ENCODE measurements at places on chromosomes 13 and 19. TPM values are rescaled to one million over a fixed set of nuclear protein-coding genes. Genes with fewer than 3 reads are reported as not detected.

The RFX2 gene
- 3.4 TPM for total RNA-seq

GRCh38 chr13:21362741-21363140 is 96.4 kb downstream of the ZDHHC20 start:
- DNase-seq, result no peak

DNA sequence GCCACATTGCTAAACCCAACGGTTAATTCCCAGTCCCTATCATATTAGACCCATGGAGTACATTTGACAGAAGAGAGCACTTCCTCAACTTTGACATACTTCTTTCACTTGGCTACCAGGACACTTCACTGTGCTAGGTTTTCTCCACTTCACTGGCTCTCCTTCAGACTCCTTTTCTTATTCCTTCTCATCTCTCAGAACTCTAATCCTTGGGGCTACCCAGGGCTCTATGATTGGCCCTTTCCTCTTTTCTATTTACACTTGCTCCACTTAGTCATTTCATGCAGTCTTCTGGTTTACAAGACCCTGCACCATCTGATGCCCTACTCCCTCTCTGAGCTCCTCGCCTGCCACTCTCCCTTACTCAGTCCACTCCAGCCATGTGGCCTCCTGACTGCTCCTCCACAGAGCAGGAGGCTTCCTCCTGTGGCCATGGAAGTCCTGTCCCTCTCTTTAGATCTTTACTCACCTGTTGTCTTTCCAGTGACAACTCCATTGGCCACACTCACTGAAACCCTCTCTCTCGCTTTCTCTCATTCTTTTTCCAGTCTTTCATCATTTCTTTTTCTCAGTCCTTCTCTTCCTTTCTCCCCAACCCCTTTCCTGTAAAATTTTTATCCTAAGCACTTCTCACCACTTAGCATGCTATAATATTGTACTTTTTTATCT is 90.4 kb downstream of the TBC1D4 start:
- DNase-seq, result no peak

GRCh38 chr19:30361721-30362120 is 10.5 kb upstream of the ZNF536 start:
- DNase-seq, result no peak

DNA sequence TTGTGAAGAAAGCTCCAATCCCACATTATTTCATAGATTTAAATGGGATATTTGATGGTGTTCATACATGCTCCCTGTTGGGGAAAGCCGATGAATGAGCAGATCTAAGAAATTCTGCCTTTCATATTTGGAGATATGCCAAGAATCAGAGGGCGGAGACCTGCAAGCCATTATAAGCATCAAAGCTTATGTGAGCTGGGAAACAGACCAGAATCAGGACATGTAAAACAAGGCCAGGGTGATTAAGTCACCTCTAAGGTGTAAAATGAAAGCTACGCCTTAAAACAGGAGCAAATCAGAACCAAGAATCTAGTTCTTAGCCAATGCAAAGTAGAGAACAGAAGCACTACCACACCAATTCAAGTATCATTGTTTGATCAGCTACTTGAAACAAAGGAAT is 392.4 kb downstream of the DCT start:
- DNase-seq, result no peak

GRCh38 chr19:13957051-13957450 is 4.7 kb downstream of the DCAF15 start:
- no peak for DNase-seq

DNA sequence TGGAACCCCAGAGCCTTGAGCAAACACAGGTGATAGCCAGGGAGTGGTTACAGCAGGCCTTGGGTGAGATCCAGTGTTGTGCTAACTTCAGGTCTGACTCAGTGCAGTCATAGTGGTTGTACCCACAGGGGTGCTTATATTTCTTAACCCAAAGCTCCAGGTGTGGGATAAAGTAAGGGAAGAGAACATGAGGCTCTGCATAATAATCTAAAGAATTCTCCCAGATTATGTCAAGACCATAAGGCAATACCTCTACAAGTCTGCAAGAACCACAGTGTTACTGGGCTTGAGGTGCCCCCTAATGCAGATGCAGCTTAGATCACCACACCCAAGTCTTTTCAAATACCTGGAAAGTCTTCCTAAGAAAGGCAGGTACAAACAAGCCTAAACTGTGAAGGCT is 485.4 kb downstream of the RFC3 start:
- DNase-seq, result no peak

GRCh38 chr13:91725646-91726045 is 327.2 kb downstream of the GPC5 start:
- no peak for DNase-seq

DNA sequence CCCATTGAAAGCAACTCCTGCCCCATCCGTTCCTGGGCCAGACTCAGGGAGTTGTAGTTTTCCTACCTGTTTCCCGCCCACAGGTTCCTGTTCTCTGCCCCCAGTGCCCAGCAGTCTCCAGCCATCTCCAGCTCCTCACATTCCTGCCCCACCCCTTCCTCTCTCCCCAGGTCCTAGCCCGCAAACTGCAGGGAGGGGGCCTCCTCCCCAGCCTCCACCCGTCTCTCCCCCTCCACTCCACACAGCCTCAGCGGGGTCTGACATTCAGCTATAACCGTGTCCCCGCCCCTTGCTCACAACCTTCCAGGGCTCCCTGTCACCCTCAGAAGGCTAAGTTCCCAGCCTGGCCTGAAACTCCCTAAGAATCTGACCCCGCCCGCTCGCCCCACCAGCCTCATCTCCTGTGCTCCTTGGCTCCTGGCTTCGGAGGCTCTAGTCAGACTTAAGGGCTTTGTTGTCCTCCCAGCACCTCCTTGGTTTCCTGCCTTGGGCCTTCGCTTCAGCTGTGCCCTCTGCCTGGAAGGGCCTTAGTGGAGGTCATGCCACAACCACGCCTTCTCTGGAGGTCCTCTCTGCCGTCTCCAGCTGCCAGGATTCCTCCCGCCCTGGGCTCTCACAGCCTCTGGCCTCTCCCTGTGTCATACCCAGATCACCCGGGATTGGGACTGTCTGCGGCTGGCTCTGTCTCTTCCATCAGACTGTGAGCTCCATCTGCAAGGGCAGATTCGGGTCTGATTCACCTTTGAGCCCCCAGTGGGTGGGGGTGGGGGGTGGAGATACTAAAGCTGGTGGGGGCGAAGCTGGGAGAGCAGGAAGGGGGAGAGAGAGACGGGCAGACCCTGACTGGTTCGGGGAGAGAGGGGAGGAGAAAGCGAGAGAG is 5.1 kb upstream of the SPACA6 start:
- no peak for DNase-seq
